HCEC 1CT (cell line): ENCODE measurements at places on chromosomes 11 and 22.

- DNase-seq, result no peak
These were observed at the start of gene ADAMTS8 for GRCh38 chr11:130428316-130429119. Gene ADAMTS8, minus strand, starts transcription at chr11:130428609. Its CDS starts 323 bp downstream, at chr11:130428286.

GRCh38 chr11:623349-623869 is 1.3 kb downstream of the CDHR5 start:
- DNase-seq, result no peak

GRCh38 chr11:85896876-85897275 is 41.7 kb downstream of the CCDC83 start:
- DNase-seq, result peak; percentile 9

- no peak for DNase-seq
These were observed 50.9 kb downstream of the CWC15 start for GRCh38 chr11:94922321-94923003.

GRCh38 chr11:116605543-116606459 is 167.0 kb downstream of the BUD13 start:
- no peak for DNase-seq

DNA sequence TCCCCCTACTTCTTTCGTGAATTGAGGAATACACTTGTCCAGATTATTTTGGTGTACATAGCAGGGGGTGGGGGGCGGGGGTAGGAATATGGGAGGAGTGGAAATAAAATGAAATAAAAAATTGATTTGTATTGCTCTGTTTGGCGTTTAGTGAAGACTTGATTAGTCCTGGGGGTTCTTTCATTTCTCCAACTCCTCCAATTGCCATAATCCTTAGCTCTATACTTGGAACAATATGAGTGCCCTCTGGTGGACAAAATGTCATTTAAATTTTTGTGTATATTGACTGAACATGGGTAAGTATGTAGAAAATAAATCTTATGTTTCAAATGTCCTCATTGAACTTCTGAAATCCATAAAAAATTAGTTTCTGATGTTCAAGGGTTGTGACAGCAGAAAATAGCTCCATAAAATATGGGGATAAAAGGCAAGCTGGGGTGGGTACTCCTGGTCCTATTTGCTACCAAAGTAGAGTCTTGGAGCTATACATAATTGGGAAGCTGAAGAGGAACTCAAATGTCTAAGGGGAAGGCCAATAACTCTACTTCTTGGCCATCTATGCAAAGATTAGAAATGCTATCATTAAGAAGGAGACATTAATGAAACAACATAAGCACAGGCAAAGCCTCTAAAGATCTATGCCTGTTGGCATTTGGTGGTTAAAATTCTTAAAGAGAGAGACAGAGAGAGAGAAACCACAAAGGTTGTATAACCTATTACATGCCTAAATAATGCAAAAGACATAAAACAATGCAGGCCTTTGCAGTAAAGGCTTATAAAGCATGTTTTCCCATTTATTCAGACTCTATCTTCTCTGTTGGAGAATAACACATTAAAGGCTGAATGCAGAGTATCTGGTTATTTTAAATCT is 421.6 kb downstream of the METTL15 start:
- peak; percentile 65 for DNase-seq

DNA sequence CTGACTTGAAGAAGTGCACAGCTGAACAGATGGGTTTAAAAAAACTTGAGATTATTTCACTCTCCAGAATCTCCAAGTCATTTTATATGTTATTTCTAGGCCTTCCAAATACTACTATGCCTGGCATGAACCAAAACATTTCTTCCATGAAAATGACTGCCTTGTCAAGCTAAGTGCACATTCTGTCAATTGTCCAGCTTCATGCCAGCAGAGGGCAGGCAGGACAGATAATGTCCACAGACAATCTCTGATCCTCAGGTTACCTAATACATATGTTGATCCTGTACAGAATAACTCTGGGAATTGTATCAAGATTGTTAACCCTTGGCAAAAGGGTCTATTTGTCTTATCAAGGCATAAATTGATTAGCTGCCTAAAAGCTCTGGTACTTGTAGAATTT is 229.5 kb downstream of the AASDHPPT start:
- peak; percentile 13 for DNase-seq

GRCh38 chr22:35314161-35314942 is 14.7 kb downstream of the TOM1 start:
- DNase-seq, result no peak

DNA sequence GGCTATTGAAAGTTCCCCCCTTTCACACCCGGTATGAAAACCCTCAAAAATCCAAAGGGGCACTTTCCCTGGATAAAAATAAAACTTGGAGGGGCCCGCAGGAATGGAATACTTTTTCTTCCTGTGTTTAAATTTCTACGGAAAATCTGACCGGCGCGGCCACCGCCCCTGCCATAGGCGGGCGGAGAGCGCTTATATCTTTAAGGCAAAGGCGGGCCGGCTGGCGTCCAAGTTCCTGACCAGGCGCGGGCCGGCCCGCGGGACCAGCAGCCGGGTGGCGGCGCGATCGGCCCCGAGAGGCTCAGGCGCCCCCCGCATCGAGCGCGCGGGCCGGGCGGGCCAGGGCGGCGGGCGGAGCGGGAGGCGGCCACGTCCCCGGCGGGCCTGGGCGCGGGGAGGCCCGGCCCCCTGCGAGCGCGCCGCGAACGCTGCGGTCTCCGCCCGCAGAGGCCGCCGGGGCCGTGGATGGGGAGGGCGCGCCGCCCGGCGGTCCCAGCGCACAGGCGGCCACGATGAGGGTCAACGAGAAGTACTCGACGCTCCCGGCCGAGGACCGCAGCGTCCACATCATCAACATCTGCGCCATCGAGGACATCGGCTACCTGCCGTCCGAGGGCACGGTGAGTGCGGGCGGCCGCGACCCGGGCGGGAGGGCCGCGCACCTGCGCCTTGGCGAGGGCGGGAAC is at the start of gene ANO1:
TSS of gene ANO1 (plus strand) at position 223 of the 686 bp plus-strand sequence. CDS start at position 513, 290 bp downstream.
- no peak for DNase-seq
